ENCODE measurements at places on chromosomes 12 and 14.

GRCh38 chr14:67776653-67777322 is 39.6 kb downstream of the ZFYVE26 start:
- no peak for DNase-seq

- no peak for DNase-seq
Observed at GRCh38 chr12:116106870-116107269, 170.6 kb downstream of the MED13L start.

DNA sequence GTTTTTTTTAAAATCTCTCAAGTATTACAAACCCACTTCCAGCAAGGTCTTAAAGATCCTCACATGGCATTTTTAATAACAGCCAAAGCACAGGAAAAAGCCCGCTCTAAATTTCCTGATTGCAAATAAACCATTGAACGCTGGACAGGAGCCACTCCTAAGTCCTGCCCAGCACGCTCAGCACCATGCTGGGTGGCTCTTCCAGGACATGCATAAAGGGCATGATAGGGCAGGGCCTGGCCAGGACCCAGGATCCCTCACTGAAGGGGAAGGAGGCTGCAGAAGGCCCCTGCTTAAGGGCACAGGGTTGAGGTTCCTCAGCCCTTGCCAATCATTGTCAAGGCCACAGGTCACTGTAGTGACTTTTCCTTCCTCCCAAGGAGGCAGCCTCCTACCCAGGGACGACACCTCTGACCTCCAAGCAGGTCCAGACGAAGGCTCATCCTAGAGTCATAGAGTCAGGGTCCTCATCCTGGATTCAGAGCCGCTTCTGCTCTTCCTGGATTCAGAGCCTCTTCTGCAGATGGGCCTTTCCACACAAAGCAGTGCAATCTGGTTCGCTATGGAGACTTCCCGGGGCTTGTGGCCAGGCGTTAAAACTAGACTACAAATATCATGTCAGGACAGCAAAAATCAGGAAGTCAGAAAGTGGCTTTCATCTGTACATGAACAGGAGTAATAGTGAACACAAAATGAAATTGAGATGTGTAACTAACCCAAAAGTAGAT is 123.8 kb downstream of the GCH1 start:
- DNase-seq: no peak

- DNase-seq: no peak
Observed at GRCh38 chr14:92866901-92867865, 55.8 kb upstream of the CHGA start.

DNA sequence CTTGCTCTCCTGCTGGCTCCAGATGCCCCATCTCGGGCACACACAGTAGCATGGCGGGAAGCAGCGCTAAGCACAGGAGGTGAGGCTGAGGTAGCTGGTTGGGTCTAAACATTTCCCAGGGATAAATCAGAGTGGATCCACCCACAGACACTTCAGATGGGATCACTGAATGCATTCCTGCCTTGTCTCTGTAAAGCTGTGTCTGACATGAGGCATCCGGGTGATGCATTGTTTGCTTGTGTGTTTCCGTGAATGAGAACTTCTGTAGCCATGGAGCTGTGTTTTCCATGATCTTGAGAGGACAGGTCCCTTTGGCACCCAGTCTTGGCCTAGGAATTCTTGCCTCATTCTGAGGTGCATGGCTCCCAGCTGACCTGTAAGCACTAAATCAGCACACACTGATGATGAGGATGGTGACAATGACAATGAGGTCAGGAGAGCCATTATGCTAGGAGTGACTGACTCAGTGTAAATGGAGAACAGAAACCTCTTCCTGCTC is 6.7 kb upstream of the KRT75 start:
- DNase-seq: no peak

DNA sequence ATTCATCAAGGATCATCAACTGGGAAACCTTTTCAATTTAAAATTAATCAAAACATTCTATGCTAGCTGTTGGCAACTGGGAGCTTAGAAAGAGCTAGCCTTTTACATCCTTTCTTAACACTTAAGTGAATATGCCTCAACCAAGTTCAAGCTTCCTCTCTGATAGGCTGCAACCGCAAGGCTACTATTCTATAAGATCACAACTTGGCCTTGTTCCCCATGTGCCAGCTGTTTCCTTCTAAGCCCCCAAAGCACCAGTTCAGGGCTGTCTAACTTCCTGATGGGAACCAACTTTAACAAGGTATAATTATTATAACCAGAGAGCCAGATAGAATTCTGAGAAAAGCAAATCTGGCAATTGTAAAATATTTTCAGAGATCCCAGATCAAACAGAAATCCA is 37.0 kb downstream of the KCNC2 start:
- no peak for DNase-seq

DNA sequence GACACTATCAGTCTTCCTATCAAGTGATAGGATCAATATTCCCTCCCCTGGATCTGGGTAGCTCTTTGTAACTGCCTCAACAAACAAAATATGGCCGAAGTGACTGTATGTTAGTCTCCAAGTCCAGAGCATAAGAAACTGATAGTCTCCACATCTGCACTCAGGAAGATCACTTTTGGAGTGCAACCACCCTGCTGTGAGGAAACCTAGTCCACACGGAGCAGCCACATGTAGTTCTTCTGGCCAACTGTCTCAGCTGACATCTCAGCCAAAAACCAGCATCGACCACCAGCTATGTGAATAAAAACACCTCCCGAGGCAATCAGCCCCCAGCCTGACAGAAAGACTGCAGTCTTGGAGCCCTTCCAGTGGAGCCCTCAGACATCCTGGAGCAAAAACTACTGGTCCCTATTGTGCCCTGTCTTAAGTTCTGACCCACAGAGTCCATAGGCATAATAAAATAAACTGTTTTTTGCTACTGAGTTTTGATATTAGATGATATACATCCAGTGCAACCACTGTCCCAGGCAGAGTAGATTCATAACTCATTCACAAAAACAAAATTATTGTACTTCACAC is 143.8 kb downstream of the MED13L start:
- DNase-seq: no peak

GRCh38 chr12:47650469-47650868 is 55.4 kb downstream of the RPAP3 start:
- DNase-seq: no peak
